ENCODE measurements at places on chromosomes 1 and 21.

GRCh38 chr1:241396747-241397681 lies 40.0 kb upstream of the RGS7 start:
- DNase-seq, result no peak

DNA sequence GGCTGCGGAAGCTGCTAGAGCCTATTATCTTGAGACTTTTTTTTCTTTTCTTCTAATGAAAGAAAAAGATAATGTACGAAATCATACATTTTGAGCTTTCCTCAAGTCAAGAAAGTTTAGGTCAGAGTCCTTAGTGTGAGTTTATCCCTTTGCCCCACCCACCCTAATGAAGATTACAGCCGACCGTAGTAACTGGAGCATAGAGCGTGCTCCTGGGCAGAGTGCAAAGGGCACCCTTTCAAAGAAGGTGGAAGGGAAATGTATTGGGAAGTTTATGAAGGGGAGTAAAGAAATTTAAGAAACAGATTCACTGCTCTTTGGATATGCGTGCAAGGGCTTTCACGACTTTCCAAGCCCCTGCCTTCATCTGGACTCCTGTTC lies 17.2 kb downstream of the GNG12 start:
- DNase-seq, result no peak

DNA sequence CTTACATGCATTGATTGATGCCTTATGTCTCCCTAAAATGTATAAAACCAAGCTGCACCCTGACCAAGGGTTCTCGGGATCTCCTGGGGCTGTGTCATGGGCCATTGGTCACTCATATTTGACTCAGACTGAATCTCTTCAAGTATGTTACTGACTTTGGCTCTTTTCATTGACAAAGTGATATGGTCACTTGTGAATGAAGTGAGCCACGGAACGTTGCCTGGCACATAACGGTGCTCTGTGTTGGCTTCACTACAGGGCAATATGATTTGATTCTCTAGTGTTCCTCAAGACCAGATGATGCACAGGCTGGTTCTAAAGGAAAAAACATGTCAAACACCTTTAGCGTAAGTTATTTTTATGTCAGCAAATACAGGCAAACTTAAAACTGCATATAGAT lies 11.4 kb upstream of the IL10RB start:
- no peak for DNase-seq

- no peak for DNase-seq
These were observed 36.8 kb downstream of the CITED4 start for GRCh38 chr1:40825435-40825788.

DNA sequence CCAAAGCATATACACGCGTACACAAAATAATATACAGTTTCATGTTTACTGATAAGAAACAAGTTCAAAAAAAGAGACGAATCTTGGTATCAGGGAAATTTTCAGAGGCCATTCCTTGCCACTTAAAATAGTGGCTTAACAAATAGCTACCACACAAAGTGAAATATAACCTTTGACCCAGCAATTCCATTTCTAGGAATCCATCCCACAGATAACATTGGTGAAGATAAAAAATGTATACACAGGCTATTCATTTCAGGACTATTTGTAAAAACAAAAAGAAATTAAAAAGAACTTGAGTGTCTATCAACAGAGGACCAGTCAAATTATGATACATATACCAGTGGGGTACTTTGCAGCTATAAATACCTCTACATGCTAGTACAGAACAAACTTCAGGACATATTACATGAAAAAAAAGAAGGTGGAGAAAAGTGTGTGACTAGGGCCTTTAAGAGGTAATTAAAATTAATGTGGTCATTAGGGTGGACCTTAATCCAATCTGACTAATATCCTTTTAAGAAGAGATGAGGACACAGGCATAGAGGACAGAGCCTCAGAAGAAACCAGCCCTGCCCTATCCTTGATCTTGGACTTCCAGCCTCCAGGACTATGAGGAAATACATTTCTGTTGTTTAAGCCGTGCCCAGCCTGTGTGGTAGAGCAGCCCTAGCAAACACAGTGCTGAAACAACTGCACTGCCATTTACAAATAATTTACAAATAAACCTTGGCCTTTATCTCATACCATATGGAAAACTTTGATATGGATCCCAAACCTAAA lies 7.8 kb downstream of the UBE2G2 start:
- DNase-seq, result no peak

- DNase-seq, result no peak
These were observed 62.0 kb upstream of the GOLT1A start for GRCh38 chr1:204275695-204276370.

- DNase-seq, result no peak
These were observed 375.7 kb upstream of the CAMK1G start for GRCh38 chr1:209207701-209208286.

DNA sequence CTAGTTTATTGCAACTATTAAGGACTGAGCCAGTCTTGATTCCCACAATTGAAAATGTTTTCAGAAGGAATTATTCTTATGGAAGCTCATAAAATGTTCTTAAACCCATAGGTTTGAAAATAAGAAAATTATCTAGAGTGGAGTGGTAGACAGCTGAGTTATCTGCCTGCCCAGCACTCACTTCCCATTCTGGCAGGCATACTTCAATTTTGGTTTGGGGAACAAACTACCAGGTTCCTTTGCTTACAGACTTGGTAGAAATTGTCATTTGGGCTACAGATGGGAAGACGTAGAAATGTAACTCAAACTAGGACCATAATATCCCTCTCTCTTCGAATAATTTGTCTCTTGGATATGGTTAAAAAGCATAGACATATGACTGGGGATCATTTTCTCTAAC lies 18.4 kb downstream of the JUN start:
- no peak for DNase-seq

DNA sequence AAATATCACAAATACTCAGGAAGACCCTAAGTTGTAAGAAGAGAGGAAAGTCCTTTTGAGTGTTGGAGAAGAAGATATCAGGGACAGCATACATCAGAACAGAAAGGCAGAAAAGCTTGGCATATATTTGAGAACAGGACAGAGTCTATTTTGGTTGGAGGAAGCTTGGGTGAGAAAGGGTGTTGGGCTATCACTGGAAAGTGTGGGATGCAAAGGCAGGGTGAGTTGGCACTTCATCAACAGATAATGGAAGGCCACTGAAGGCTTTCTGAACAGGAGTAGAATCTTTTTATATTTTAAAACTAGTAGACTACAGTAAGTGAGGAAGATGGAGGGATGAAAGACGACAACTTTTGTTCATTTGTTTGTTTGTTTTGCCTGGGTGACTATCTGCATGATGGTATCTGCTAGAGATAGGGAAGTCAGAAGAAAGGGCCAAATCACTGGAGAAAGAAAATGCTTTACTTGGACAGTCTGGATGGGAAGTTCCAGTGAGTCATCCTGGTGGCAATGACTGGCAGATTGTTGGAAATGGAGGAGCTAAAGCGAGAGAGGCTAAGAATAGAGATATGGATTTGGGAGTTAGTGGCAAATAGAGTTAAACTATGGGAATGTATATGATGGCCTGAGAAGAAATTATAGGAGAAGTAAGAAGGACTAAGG lies 33.7 kb upstream of the KCNA2 start:
- no peak for DNase-seq

DNA sequence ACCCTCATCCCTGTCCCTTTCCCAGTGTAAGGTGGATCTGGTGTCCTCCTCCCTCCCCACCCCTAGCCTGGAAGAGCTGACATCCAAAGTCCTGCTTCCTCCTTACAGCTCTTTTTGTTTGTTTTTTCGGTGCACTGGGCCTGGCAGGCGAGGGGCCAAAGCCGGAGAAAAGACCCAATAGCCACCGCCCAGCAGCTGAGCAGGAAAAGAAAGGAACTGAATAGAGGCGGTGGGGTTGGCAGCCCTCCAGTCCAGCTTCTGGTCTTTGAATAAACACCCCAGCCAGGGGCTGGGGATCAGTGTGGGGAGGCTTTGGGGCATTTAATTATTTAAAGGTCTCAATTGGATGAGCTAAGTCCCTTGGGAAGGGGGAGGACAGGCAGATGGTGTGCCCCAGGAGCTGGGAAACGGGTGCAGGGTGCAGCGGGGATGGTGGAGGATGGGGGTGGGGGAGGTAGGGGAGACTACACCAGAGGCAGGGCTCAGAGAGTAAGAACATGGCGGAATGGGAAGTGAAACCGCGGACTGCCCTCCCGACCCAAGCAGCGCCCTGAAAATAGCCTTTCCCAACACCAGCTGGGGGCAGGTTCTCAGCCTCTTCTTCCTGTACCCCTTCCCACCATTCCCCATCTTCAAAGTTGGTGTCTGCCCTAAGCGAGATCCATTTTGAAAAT lies 20.2 kb downstream of the BTG2 start:
- no peak for DNase-seq

GRCh38 chr1:213982289-213982671 lies 5.5 kb upstream of the PROX1 start:
- DNase-seq, result no peak

DNA sequence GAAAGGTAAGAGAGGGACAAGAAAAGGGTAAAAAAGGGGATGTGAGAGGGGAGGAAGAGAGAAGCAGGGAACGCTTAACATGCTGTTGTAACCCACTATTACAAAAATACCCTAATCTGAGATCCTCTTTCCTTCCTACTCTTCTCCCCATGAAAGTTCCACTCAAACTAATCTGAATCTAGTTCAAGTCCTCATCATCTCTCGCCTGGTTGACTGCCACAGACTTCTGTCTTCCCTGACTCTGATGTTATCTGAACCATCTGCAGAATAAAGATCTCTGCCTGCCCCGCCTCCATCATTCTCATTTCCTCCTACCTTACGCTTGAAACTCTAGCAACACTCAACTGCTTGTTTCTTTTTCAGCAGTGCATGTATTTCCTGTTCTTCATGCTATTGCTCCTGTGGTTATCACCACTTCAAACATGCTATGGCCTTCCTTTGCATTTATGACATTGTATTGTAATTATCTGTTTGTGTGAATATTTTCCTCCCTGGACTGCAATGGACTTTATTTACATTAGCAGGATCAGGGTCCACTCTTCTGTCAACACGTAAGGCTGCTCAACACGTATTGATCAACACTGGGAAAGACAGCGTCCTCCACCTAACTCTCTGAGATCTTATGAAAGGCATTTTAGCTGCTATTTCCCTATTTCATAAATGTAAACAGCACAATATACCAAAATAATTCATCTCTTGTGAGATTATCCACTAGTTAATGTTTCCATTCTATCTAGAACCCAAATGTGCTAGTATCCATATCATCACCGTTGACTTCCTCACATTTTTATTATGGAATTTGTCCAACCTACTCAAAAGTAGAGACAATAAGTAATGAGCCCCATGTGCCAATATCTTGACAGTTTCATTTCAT lies 215.5 kb upstream of the USP25 start:
- peak; percentile 30 for DNase-seq

GRCh38 chr1:185292237-185292636 lies 24.8 kb downstream of the IVNS1ABP start:
- no peak for DNase-seq

- no peak for DNase-seq
These were observed 20.0 kb upstream of the CLIC4 start for GRCh38 chr1:24725209-24725651.

- no peak for DNase-seq
These were observed 106.1 kb downstream of the RWDD3 start for GRCh38 chr1:95340061-95340460.

Measured in activated T-cell treated with anti-CD3 and anti-CD28 coated beads for 1 hour (primary cell).